ENCODE measurements at places on chromosomes 7 and 10.
A peak's percentile ranks its signal among the peaks of the same experiment; 100 is the strongest.

DNA sequence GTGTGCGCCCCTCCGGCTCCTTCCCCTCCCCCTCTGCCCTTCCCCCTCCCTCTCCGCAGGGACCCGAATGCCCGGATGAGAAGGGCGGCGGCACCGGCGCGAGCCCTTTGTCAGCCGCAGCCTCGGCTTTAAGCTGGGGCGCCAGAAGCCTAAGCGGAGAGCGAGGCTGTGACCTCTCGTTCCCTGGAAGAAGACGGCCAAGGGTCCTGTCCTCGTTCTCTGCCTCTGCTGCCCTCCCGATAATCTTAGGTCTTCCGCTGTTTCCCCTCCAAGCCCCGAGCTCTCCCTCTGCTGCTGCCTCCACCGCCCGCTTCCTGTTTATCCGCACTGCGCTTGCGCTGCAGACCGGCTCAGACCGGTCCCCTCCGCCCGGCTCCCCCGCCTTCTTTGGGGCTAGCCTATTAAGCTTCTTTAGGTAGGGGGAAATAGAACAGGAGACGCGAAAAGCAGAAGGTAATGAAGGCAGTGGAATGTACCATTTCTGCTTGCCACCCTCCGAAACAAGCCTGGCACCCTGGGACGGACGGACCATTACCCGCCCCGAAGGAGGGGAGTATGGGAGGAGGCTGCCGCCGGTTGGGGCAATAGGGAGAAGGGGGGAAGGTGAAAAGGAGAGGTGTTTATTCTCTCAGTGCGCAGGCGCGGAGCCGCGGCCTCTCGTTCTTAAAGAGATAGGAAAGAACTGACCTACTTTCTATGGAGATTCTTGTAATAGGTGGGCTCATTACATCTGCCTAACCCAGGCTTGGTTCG is at the start of gene OGA:
Gene OGA (minus strand): TSS at position 326 of the 753 bp plus-strand sequence. CDS start 422 bp downstream, outside the sequence.
- DNase-seq, result peak; percentile 99

DNA sequence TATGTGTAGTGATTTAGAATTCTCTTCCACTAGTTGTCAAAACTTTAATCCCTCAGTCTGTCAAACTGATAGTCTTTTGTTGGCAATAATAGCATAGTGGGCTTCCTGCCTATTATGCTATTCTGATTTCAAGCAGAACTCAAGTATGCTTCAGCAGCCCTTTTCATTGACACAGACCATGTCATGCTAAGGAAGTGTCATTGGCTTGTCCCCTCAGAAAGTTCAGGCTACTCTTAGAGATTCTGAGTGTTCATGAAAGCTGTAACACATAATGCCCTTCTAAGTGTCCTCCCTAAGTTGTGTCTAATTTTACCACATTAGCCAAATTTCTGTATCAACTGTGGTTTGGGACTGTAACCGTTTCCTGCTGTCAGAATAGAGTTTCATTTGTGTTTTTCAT is 198.7 kb downstream of the THSD7A start:
- DNase-seq, result no peak

DNA sequence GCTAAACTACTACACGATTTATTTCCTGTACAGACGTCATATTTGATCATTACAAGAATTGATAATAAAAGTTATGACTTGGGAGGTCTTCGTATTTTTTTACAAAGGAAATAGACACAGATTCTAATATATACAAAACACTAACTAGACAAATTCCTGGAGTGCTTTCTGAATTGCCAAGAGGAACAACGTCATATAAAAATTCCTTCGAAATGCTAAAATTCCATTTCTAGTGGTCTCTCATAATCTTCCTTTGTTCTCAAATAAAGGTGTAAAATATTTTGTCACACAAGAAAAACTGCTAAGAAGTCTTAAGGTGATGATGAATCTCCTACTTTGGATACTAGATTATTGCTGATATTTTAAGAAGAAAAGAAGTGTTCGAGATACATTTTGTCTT is 85.4 kb downstream of the CDK6 start:
- DNase-seq, result no peak

- no peak for DNase-seq
Observed at GRCh38 chr7:55962014-55962413, 2.4 kb upstream of the NIPSNAP2 start.

GRCh38 chr10:67629461-67629971 is 66.5 kb downstream of the CTNNA3 start:
- no peak for DNase-seq

DNA sequence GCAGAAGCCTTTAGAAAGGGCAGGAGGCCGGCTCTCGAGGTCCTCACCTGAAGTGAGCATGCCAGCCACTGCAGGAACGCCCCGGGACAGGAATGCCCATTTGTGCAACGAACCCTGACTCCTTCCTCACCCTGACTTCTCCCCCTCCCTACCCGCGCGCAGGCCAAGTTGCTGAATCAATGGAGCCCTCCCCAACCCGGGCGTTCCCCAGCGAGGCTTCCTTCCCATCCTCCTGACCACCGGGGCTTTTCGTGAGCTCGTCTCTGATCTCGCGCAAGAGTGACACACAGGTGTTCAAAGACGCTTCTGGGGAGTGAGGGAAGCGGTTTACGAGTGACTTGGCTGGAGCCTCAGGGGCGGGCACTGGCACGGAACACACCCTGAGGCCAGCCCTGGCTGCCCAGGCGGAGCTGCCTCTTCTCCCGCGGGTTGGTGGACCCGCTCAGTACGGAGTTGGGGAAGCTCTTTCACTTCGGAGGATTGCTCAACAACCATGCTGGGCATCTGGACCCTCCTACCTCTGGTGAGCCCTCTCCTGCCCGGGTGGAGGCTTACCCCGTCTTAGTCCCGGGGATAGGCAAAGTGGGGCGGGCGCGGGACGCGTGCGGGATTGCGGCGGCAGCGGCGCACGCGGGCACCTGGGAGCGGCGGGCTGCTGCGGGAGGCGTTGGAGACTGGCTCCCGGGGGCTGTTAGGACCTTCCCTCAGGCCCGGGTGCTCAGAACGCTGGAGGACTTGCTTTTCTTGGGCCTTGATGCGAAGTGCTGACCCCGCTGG is at the start of gene FAS:
Gene FAS (plus strand): TSS at position 415 of the 777 bp plus-strand sequence. CDS start 79 bp downstream, at position 494.
- no peak for DNase-seq

- DNase-seq, result no peak
Observed at GRCh38 chr10:92699518-92700381, 10.0 kb downstream of the HHEX start.

- peak; percentile 64 for DNase-seq
Observed at GRCh38 chr10:74924251-74924963, 98.0 kb downstream of the KAT6B start.

DNA sequence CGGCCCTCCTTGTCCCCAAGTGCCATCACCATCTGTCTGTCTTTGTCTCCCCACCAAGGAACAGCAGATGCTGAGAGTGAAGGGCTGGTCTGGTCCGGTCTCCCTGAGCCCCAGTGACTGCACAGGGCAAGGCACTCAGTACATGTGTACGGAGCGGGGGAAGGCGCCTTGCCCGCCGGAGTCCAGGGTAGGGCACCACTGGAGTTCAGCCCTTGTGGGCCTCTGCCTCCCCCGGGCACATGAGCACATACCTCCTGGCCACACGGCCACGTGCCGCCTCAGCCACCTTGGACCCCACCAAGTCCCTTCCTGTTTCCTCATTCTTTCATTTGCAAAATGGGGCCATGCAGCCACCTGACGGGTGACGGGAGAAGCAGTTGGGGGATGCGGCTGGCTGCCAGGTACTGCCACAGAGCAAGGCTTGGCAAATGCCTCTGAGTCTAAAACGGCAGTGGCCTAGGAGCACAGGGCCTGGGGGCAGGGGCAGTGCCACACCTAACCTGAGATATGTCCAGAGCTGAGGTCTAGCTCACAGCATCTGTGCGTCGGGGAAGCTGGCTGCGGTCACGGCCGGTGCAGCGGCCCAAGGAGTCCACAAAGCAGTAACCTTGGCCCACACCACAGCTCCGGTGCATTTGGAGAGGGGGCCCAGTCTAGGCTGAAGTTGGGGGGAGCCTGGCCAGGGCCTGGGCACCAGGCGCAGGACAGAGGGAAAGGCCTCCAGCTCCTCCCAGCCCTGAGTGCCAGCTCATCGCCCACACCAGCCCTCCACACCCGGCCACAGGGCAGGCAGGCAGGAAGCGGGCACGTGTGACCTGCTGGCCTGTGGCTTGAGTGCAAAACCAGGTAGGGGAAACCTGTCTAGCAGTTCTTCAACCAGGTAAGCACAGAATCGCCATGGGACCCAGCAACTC is 5.2 kb downstream of the ADAP1 start:
- DNase-seq, result no peak

- no peak for DNase-seq
Observed at GRCh38 chr7:77209479-77210139, 10.0 kb upstream of the FGL2 start.

GRCh38 chr10:31749981-31750840 is 178.4 kb downstream of the ARHGAP12 start:
- DNase-seq, result no peak

GRCh38 chr10:85655411-85655810 is 711.2 kb downstream of the GRID1 start:
- DNase-seq, result no peak

- DNase-seq, result no peak
Observed at GRCh38 chr10:51905032-51905431, 205.6 kb upstream of the CSTF2T start.

- no peak for DNase-seq
Observed at GRCh38 chr7:9752033-9752432, 1221.6 kb upstream of the PHF14 start.

DNA sequence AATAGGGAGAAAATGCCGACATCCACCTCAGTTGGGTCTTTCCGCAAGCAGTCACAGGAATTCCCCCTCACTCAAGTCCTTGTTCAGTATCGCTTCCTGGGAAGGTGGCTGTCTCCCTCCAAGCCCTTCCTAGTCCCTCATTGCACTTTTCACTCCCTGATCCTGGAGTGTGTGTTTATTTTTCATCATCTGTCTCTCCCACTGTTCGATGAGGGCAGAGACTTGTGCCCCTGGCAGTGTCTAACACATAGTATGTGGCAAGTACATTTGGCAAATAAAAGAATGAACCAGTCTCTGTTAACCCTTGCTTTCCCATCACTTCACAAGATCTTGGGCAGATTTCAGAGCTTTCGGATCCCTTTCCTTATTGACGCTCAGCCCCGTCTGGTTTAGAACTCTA is 24.0 kb upstream of the CACUL1 start:
- DNase-seq, result no peak

DNA sequence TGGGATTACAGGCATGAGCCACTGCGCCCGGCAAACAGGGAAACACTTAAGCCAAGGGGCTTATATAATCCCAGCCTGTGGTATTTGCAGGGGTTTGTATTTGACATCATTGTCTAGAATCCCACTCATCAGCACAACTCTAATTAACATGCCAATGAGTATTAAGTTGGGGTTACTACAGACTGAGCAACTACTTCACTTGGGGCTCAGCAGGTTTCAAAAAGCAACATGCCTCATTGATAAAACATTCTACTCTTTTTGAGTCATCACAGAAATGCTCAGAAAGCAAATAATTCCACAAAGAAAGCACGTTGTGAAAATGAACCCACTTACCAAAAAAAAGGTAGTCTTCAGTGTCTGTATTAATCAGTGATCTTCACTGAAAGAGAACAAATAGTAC is 236.9 kb upstream of the CELF2 start:
- DNase-seq, result no peak

- DNase-seq, result no peak
Observed at GRCh38 chr7:1562116-1562515, 6.1 kb upstream of the TMEM184A start.

GRCh38 chr10:119675483-119676170 is 24.4 kb downstream of the BAG3 start:
- DNase-seq, result no peak

DNA sequence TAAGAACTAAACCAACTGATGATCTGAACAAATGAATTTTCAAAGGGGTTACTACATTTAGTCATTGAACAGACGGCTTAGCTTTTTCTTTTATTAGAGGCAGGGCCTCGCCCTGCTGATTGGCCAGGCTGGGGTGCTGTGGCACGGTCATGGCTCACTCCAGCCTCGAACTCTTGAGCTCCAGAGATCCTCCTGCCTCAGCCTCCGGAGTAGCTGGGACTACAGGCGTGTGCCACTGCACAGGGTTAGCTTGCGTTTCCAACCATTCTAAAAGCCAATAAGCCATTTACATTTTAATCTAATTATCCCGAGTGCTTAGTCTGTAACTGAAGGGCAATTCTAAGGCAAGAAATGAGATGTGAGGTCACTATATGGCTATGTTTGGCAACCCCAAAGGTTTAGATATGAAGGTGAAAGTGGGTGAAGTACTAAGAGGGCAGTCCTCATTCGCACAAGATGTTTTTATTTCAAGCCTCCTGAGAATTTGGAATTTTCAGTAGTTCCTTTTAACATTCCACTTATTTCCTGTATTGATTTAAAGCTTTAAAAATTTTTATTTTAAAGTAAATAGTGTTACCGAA is 1.6 kb upstream of the CDK13 start:
- no peak for DNase-seq

DNA sequence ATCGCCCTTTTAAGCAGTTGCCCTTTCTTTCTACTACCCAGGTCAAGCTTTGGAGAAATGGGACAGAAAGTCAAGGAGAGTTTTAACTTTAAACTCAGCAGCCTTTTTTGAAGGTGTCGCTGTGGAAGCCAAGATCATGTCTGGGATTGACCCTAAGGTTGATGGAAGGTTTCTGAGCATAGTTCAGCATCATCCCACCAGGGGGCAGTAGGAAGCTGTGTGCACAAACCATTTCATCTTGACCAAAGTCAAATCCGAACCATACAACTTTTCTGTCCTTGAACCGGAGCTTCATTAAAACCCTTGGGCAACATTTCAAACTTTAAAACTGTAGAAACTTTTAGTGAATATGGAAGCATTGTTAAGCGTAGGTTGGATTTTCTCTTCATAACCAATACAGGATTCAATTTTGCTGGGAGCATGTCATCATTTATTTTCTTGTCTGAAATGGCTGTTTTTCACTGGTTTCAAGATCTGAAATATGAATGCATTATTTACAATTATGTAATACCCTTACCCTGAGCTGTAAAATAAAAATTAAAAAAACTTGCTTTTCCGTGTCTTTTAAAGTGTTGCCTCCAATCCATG is 214.4 kb upstream of the KIAA1217 start:
- peak; percentile 3 for DNase-seq

GRCh38 chr7:142603870-142604448 is 145.3 kb upstream of the PRSS1 start:
- peak; percentile 49 for DNase-seq
